Activated gamma-delta T cell treated with Interleukin-2 at 50 U/mL for 16 hours (primary cell): ENCODE measurements at places on chromosomes 12 and 14.

GRCh38 chr14:90288651-90289355 is 32.5 kb downstream of the PSMC1 start:
- no peak for DNase-seq

DNA sequence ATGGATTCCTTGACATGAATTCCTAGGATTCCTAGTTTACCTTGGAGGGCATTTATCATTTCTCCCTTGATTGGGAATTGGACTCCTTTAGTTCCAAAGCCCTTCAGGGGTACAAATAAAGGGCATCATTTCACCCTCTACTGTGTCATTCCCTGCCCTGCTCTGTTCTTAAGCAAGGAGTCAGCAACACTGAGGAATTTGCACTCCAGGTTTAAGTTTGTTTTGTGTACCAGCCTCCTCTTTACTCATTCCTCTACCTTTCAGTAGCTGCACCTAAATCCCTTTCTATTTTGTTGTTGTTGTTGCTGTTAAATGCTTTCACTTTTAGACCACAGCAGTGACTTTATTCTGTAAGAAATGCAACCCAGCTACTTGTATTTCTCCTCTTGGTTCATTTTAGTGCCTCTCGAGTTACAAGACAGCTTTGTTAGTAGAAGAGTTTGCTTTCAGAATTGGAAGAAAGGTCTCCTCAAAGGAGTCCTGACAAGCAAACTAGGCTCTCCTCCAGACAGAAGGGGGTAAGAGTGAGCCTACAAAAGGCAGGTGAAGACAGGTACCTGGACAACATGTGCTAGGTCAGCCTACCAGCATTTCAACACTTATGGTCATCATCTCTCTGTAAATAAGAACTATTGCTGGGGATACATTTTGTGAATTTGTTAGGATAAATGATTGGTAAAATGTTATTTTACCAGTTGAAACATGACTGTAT is 90.0 kb downstream of the RMST start:
- no peak for DNase-seq

- no peak for DNase-seq
Observed at GRCh38 chr12:5773550-5773949, 171.5 kb downstream of the ANO2 start.

GRCh38 chr12:119684711-119685369 is 16.9 kb downstream of the PRKAB1 start:
- DNase-seq: no peak

- DNase-seq: peak; percentile 84
Observed at GRCh38 chr14:106268013-106268727, 741.8 kb downstream of the TMEM121 start.

DNA sequence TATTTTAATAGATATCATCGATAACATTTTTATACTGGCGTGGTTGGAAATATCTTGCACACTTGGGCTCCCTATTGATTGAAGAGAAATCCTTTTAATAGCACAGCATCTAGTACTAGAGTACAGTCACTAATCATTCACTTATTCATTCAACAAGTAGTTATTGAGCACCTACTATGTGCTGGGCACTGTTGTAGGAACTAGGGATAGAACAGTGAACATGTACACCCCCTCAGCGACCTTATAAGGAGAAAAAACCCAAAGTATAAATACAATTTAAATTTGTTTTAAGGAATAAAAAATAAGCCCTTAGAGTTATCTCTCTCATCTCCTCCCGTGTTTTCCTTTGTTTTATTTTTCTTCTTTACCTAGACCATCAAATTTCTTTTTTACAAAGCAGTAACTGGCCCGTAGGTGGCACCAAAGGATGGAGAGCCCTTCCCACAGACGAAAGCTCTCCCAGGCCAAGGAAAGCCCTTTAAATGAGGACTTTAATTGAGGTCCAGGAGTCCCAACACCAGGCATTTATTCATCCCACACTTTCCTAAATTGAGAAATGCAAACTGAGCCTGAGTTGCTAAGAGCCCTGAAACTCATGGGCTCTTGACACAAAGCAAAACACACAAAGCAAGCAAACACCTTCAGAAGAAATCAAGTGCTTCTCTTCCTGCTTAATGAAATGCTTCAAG is 29.0 kb downstream of the PEBP1 start:
- DNase-seq: no peak

GRCh38 chr14:22906073-22906472 is 12.9 kb downstream of the RBM23 start:
- no peak for DNase-seq

GRCh38 chr12:28973491-28973890 is 175.6 kb upstream of the FAR2 start:
- no peak for DNase-seq

GRCh38 chr14:100299238-100299560 is 7.0 kb downstream of the SLC25A29 start:
- DNase-seq: no peak

GRCh38 chr12:19614601-19615383 is 175.5 kb downstream of the AEBP2 start:
- no peak for DNase-seq

DNA sequence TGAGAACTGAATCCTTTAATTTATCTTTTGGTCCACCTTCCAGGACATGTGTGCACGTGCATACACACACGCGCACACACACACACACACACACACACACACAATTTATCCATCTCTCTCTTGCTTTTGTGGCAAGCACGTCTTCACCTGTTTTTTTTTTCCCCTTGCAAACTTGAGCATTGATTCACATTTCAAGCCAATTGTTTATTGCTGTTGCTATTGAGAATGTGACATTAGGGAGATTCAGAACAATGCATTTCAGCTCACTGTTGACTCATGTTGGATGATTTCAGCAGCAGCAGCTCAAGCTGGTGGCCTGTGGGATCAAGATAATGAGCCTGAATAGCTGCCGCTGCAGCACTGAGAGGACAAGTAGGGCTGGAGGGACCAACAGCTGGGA is 128.9 kb downstream of the SNAPC1 start:
- no peak for DNase-seq

DNA sequence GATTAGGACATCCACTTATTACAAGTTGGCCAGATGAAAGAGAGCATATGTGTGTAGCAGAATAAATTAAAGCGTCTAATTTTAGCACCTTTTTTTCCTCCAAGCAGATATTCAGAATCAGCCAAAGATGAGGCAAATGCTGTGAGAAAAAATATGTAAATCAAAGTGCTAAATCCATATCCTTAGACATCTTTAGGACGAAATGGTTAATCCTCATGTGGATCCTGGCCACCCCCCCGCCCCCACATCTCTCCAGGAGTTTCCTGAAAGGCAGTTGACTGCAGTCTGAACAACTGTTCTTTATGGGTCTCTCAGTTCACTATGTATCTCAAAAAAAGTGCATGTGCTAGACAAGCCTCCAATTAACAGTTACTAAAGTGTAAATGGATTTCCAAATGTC is 1768.1 kb upstream of the SEL1L start:
- no peak for DNase-seq

GRCh38 chr12:64088431-64089349 is 133.4 kb downstream of the KICS2 start:
- no peak for DNase-seq

- no peak for DNase-seq
Observed at GRCh38 chr14:37695866-37696265, 100.4 kb downstream of the TTC6 start.

GRCh38 chr12:1576410-1577241 is 17.8 kb downstream of the FBXL14 start:
- no peak for DNase-seq

DNA sequence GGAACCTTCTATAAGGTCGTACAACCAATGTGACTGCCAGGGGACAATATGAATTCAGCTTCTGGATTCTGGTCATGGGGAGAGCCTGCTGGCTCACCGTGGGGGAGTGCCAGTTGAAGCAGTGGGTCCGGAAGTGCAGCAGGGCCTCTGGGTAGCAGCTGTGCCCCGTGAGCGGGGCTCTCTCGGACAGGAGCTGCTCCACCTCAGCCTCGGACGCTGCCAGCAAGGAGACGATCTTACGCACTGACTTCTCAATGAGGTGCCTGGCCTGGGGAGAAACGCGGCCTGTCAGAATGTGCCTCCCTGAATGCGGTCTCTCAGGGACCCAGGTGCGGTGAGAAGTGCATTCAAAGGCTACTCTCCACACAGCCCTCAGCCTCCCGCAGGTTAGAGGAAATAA is 42.0 kb downstream of the LGMN start:
- DNase-seq: no peak

GRCh38 chr12:6228535-6229223 is 28.5 kb downstream of the CD9 start:
- DNase-seq: no peak

DNA sequence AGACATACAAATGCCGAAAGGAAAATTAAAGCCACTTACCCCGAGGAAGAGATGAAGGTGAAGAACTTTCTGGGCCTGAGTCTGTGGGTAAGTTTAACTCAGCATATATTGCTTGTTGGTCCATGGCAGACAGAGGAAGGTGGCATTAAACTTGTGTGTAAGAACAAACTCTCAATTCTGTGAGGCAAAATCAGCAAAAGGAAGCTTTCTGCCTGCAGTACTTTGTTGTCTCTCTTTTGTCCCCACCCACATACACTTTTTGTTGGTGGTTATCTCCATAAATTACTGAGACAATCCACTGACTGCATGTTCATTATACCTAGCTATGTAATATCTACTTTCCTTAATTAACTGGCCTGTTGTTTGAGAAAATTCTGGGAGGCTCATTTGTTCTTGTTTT is at the start of gene KLRB1:
Gene KLRB1, minus strand, starts transcription at position 201 of the 400 bp plus-strand sequence. Its CDS starts 77 bp downstream, at position 124.
- no peak for DNase-seq

DNA sequence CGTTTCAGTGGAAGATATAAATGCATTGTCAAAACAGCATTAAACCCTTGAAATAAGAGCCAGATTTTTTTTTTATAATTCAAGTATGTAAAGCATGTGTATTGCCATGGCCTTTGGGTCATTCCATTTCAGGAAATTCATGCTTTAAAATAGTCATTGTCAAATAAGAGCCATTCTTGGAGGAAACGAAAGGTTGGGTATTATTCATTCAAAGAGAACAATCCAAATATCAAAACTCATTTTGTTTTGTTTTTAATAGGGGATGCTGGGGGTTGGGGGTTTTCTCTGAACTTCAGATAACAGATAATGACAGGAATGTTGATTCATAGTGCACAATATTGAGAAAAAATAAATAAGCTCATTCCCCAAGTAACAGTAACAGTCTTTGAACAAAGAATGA is 174.4 kb upstream of the NUDT4 start:
- no peak for DNase-seq

DNA sequence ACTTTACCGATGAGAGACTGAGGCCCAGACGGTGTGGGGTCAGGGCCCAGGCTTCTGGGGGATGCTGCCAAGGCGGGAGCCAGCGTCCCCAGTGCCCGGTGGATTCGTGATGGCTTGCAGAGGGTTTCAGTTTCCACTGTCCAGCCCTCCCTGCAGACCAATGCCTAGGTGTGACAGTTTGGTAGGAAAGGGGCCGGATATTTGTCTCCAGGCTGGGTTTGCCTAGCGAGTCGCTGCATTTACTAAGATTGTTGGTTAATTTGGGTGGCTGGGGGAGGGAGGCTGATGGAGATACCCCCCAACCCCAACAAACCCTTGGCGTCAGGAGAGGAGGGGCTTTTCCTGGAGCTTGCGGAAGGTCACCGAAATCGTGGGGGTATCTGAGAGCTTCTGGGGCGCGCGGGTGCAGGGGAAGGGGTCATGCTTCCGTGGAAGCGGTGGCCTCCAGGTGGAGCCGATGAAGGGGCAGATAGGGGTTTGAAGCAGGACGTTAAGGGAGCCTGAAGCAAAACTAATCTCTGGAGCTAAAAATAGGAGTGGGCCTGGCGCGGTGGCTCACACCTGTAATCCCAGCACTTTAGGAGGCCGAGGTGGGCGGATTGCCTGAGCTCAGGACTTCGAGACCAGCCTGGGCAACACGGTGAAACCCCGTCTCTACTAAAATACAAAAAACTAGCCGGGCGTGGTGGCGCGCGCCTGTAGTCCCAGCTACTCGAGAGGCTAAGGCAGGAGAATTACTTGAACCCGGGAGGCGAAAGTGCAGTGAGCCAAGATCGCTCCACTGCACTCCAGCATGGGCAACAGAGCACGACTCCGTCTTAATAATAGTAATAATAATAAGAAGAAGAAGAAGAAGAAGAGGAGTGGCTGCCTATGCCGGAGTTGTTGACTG is 1.1 kb upstream of the CDC42BPB start:
- no peak for DNase-seq

DNA sequence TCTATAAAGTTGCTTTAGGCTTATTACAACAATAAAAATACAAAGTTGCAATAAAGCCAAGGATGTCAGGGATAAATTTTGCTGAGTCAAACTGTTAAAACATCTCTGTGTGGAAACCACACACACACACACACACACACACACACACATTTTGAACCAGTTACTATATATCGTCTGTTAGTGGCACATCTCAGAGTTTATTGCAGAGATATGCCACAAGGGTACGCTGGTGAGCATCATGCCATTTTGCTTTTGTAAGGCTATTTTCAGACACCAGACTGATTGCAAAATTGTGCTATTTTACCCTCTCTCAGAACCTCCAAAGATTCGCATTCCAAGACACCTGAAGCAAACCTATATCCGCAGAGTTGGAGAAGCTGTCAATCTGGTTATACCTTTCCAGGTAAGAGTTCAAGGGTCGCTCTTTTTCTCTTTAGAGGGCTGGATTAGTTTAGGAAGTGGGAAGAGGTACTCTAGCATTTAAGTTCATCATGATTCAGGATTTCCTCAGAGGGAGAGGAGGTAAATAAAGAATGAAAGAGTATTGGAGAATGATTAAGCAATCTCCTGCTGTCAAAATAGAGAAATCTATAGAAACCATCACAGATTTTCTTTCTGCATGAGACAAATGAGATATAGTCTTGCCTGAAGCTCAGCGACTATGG is 27.3 kb upstream of the CHPT1 start:
- peak; percentile 36 for DNase-seq

- no peak for DNase-seq
Observed at GRCh38 chr14:20179880-20180279, 10.8 kb upstream of the OR11G2 start.

DNA sequence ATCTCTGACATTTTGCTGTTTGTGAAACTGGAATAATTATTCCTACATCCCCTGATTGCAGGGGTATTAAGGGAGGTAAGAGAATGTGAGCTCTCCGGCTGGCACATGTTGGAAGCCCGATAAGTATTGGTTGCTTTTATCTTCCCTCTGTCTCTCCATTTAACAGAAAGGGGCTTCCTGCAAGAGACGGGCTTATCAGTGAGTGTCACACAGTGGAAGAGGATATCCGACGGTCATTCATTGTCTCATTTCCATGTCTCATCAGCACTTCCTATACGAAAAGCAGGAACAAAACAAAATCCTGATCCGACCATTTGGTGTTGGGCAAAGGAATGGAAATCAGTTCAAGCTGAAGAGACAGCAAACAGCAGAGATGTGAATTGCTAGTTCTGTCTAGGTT is 10.7 kb downstream of the DYRK4 start:
- no peak for DNase-seq
